HepG2 (cell line): ENCODE measurements at places on chromosomes 2 and 18. TPM values are rescaled to one million over a fixed set of nuclear protein-coding genes. Genes with fewer than 3 reads are reported as not detected.

Gene CACNB4
- 9.5 and 14.3 TPM in 2 replicates for total RNA-seq

DNA sequence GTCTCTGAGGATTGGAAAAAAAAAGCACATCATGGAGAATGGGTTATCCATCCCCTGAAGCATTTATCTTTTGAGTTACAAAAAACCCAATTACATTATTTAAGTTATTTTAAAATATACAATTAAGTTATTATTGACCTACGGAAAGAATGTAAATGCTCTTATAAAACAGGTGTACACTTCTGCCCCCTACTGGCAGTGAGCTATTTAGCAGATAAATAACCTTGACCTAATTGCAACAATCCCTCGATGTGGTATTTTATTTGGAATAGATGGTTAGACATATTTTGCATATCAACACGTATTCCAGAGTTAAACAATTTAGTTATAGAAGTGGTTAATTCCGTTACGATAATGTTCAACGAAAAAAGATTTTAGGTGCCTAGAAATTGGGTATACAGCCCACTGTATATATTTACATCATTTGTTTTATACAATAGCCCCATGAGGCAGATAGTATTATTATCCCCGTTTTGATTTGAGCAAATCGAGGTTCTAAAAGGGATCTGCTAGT is 9.1 kb upstream of the DAW1 start:
- peak; percentile 65 for DNase-seq
- H3K36me3 ChIP-seq, result no peaks in the 10 kb centered on the region
- H3K4me3 ChIP-seq, result no peak overlapping the region
- no peak overlapping the region for H3K27ac ChIP-seq
- H3K27me3 ChIP-seq, result peaks cover 4% of the 10 kb centered on the region; the same call in 1 of the 2 replicates
- peaks cover 33% of the 10 kb centered on the region for H3K4me1 ChIP-seq

DNA sequence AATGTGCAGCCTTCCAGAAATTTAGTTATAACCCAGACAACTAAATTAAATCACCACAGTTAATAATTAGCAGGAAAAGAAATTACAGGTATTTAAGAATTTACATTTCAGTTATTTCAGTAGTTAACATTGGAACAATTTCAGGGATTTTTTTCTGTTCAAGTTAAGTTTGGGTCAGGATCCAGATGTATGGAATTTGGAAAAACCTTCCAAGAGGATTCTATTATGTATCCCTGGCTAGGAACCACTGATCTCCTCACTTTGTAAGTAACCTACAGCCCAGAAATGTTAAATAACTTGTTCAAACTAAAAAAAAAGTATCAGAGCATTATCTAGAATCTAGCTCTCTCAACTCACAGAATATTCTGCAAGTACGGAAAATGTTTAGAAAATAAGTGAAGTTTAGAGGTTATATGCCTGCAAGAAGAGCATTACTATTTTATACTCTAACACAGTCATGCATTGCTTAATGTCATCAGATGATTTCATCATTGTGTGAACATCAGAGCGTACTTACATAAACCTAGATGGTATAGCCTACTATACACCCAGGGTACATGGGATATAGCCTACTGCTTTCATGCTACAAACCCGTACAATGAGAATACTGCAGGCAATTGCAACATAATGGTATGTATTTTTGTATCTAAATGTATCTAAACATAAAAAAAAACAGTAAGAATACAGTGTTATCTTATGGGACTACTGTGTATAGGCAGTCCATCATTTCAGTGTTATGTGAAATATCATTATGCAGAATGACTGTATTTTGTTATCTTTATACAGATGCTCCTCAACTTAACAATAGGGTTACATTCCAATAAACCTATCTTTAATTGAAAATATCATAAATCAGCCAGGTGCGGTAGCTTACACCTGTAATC is 6.1 kb downstream of the NCKAP1 start:
- H3K4me1 ChIP-seq, result peaks cover 64% of the 10 kb centered on the region
- no peak overlapping the region for H3K4me3 ChIP-seq
- peak; percentile 31 for DNase-seq
- H3K36me3 ChIP-seq, result no peaks in the 10 kb centered on the region

Gene SPC25
- 26.5 and 45.9 TPM in 2 replicates for total RNA-seq

DNA sequence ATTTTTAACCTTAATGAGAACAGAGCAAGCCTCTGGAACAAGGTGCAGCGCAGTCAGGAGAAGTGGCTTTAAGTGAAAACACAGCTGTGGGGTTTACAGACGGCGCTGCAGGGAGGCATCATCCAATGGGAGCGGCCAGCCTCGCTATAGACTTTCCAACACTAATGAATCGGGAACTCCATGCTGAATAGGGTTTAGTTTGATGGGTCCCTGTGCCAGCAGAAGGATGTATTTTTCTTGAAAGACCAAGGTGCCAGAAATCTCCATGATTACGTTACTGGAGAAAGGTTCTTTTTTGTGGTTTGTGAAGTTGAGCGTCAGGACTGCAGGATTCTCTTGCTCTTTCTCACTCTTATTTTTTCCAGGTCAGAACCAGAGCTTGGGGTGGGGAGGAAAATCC is 87.9 kb upstream of the ALPP start:
- DNase-seq, result no peak
- H3K4me3 ChIP-seq, result no peak overlapping the region
- H3K27ac ChIP-seq, result no peak overlapping the region
- no peaks in the 10 kb centered on the region for H3K27me3 ChIP-seq

DNA sequence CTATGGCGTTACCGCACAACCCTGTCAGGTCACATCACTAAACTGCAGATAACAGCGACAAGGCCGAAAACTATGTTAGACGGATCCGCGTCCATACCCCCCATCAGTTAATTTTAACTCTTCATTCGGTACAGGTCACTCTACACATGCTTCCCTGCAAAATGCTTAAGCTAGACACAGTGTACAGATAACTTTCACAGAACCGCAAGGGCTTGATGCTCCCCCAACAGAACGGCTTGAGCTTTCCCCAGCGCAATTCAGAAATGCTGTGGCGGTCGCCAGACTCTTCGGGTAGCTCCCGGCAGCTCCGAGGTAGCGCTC is 283 bp upstream of the RBBP8 start:
- peak overlapping the region; percentile 88 for H3K4me3 ChIP-seq
- peaks cover 39% of the 10 kb centered on the region for H3K4me1 ChIP-seq
- DNase-seq, result no peak
- no peaks in the 10 kb centered on the region for H3K27me3 ChIP-seq
- H3K36me3 ChIP-seq, result peaks cover 3% of the 10 kb centered on the region; the same call in 1 of the 3 replicates
